Stimulated activated CD4-positive, alpha-beta T cell treated with anti-CD3 and anti-CD28 coated beads, TNF-alpha, amount 100 ng/mL, for 24 hours (primary cell): ENCODE measurements at places on chromosomes 11 and 22.

DNA sequence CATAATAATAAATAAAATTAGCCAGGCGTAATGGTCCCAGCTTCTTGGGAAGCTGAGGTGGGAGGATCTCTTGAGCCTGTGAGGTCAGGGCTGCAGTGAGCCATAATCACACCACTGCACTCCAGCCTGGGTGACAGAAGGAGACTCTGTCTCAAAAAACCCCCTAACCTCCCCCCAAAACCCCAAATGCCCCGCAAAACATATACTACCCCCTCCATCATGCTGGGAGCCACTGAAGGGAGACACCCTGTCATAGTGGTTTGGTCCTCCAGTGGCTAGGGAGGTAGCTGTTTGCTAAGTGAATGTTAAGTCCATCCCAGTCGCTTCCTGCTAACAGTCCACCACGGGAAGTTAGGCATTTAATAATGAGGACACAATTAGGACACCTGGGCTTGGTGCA is 125.0 kb downstream of the ABTB2 start:
- no peak for DNase-seq

DNA sequence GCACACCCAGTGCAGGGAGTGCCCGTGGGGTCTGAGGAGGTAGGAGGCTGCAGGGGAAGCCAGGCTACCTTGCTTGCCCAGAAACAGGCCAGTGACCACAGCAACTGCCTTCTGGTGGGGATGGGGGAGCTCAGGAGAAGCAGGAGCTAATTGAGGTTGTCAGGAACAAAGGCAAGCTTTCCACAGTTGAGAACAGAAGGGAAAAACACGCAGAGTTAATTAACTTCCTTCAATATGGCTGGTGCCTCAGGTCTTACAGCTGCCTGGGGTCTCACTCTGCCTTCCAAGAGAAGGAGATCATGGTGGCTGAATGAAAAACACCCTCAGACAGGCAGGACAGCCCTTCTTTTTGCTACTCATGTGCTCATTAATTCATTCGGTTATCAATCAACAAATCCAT is 127.9 kb upstream of the SYT13 start:
- DNase-seq, result no peak

DNA sequence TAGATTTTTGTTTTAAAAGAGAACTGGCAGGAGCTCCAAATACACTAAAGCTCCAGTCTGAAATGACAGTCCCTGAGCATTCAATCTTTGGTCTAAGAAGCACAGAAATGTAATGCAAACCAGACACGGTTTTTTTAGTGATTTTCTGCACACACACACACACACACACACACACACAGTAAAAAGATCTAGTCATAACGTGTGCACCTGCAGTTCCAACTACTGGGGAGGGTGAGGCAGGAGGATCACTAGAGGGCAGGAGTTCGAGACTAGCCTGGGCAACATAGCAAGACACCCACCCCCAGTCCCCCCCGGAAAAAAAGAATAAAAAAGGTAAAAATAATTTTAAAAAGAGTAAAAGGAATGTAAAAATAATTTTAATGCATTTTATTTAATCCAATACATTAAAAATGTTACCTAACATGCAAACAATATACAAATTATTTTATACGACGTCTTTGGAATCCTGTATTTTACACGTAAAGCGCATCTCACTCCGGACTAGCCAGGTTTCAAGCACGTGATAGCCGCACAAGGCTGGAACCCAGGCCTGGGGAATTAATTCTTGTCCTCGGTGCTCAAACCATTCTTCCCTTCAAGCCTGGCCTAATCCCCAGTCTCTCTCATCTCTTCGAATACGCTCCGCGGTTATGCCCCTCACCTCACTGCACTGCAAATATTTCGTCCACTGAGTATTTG is 762 bp upstream of the TBC1D22A start:
- DNase-seq, result no peak

DNA sequence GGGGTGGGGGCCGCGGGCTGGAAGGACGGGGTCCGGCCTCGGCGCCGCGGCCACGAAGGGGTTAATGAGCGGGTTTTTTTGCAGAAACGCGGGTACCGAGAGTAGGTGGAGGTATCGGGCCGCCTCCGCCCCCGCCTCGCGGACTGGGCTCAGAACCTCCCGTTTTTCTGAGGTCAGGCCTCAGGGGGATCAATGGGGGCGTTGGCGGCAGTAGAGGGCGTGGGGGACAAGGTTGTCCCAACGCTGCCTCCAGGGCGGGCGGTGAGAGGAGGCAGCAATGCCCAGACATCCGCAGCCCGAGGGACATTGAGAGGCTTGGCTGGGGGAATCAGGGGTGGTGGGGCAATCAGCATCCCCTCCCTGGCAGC is 34.8 kb upstream of the PRODH start:
- DNase-seq, result no peak

DNA sequence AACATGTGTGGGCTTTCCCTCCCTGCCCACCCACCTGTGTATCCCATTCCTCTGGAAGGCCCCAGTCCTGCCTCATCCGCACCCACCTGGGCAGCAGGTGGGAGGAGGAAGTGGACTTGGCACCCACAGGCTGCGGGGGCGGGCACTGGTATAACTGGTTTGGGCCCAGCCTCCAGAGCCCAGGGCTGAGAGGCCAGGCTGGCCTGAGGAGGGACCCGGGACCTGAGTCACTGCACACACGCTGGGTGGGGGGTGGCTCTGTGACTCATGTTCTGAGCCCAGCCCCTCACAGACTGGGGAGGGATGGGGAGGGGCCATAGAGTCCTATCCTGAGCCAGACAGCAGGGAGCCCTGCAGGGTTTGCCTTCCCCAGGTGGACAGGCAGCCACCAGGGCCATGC is 16.7 kb downstream of the PHLDA2 start:
- DNase-seq, result no peak

DNA sequence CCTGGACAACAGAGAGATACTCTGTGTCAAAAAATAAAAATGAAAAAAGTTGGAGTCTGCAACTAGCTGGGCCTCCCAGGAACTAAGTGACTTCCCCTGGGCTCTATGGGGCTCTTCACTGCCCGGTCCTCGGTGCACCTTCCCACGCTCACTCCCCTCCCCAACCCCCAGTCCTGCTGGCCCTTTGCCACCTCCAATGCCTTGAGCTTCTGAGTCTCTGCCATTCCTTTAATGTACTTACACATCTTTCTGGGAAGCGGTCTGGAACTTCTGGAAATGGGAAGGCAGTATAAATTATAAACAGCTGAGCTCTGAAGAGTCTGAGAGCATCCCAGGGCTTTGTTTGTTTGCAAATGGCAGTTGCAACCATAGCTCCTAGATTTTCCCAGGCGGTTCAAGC is 5.9 kb upstream of the BATF2 start:
- no peak for DNase-seq

DNA sequence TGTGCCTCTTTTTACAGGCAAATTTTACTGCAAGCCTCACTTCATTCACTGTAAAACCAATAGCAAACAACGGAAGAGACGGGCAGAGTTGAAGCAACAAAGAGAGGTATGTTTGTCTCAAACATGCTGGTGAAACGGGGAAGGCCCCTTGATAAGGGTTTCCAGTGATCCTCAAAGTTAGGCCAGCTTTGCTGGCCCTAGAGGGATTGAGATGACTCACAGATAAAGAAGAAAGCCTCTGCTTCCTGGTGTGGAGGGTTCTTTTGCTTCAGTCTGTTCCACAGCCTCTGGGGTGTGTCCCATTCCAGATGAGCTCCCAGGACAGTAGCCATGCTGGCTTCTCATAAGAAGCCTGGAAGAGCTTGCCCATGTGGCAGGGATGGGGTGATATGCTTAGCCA is 118.9 kb upstream of the PARVA start:
- DNase-seq, result no peak

GRCh38 chr22:19012308-19012986 is 76.4 kb upstream of the PRODH start:
- DNase-seq, result no peak

DNA sequence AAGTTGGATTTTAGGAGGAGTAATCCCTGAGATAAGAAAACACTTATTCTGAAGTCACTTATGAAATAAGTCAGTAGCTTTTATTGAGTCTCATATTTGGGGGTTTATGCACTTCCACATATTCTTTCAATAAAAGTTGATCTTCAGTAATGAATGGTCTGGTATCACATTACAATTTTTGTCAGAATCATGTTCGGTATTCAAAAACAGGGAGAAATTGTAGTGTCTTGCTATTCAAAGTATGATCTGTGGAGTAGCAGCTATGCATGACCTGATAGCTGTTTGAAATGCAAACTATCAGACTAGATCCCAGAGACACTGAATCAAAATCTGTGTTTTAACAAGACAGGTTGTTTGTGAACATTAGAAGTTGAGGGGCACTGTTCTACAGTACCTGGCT is 857.6 kb downstream of the METTL15 start:
- DNase-seq, result no peak

GRCh38 chr11:86383041-86383955 is 8.6 kb downstream of the CCDC81 start:
- no peak for DNase-seq

DNA sequence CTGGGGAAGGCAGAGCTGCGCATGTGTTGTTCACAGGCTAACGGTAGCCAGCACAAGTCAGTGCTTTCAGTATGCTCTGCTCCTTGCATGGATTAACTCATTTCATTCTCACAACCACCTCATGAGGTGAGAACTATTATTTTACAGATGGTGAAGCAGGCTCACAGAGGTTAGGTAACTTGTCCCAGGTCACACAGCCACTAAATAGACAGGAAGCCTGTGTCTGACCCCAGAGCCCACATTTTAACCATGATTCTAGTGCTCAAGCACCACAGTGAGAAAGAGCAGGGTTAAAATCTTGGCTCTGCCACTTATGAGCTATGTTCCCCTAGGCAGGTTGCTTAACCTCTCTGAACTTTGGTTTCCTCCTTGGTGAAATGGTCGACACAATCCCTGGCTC is 6.2 kb upstream of the SNX15 start:
- no peak for DNase-seq

DNA sequence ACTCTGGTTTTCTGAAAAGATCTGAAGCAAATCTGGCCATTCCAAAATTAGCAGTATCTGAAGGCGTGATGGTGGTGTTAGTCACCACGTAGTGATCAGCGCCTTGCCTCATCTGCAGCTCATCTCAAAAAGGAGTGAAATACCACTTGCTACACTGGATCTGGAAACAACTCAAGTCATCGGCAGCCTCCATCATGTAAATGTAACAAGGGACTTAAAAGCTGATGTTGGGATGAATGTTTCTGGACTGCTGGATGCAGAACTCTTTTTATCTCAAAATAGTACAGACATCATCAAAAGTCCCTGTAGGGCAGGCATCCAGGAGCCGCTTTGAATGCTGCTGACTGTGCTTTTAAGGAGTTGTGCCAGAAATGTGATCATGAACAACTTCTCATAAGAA is 14.1 kb upstream of the APLP2 start:
- DNase-seq, result no peak

GRCh38 chr22:20187777-20188566 is 37.1 kb upstream of the CCDC188 start:
- no peak for DNase-seq

DNA sequence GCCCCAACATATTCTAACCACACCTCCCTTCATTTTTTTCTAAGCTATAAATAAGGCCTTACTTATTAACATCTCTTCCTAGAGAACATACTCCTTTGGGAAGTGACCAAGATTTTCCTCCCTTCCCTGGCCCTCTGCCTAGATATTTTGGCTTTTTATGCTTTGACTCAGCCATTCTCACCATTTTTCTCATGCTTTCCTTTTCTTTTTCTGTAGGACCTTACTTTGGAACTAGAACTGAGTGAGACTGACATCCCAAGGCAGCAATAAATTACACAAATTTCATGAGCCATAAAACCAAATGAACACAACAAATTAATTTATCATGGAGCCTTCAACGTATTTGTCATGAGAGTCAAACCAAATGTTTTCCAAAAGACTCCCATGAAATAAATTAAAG is 142.7 kb upstream of the CTSC start:
- no peak for DNase-seq

- no peak for DNase-seq
Observed at GRCh38 chr22:42061041-42061440, 9.6 kb downstream of the NAGA start.

GRCh38 chr11:60762851-60763691 is 6.4 kb downstream of the MS4A15 start:
- DNase-seq, result no peak

- peak; percentile 36 for DNase-seq
Observed at GRCh38 chr11:107928046-107928766, at the start of gene RAB39A. RAB39A (plus strand) TSS chr11:107928448; CDS start chr11:107928569, 121 bp downstream.

DNA sequence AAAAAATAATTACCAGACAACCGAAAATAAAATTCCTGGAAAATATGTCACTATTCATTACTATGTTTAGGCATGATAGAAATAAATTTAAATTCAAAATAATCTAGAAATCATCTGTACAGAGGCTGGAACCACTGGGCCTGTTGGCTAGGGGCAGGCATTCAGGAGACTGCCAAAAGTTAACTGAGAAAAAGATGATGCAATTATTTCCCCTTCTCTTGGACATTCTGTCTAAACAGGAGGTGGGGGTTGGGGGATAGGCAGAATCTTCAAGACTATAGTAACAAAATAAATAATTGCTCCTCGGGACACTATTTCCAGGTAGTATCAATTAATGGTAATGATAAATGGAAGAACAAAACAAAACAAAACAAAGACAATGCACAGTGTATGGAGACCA is 14.1 kb downstream of the BTBD10 start:
- DNase-seq, result no peak

- DNase-seq, result no peak
Observed at GRCh38 chr11:43928721-43929120, 13.7 kb upstream of the C11orf96 start.

DNA sequence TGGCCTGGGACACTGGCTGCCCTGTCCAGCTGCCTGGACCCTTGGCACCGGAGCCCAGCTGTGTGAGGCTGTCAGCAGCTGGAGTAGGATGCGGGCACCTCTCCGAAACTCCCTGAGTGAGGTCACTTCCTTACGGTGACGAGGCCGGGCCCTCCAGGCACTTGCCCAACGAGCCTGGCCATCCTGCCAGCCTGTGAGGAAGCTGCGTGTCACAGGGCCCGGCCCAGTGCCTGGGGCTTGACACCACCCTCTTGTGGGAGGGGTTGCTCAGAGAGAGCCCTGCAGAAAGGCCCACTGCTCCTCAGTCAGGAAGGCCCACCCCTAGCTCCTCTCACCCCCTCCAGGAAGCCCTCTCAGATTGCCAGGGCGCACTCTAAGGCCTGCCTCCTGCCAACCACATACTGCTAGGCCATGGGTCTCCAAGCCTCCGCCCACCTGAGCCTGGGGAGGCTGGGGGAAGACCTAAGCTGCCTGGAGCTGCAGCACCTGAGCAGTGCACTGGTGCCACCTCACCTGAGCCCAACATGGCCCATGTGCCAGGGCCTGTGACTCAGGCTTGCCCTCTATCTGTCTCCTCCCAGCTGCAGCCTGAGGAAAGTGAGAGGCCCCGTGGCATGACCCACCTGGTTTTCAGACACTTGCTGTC is 4.3 kb upstream of the PHLDA2 start:
- DNase-seq, result no peak

DNA sequence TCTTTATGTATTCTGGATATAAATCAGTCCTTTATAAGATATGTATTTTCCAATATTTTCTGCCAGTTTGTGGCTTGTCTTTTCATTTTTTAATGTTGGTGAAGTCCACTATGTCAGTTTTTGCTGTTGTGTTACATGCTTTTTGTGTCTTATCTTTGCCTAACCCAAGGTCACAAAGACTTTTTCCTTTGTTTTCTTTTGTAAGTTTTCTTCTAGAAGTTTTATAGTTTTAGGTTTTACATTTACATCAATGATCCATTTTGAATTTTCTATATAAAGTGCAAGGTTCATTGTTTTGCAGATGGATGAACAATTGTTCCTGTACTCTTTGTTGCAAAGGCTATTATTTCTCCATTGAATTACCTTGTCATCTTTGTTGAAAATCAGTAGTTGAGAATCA is 69.3 kb downstream of the UVRAG start:
- no peak for DNase-seq
